ENCODE measurements at places on chromosomes 5 and 9.
A peak's percentile ranks its signal among the peaks of the same experiment; 100 is the strongest.

DNA sequence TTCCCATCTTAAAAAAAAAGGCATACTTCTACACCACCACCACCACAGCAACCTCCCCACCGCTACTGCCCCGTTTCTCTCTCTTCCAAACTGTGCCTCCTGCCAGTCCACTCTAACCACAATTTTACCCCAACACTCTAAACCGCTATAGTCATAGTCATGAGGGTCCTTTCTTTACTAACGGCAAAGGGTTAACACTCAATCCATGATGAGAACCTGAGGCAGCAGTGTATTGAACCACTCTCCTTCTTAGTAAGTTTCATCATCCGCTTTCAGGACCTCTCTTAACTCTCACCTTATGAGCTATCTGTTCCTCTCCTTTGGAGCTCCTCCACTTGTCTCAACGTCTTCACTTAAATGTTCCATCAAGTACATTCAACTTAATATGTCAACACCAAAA, 34.0 kb downstream of the IDNK start:
- DNase-seq, result no peak

DNA sequence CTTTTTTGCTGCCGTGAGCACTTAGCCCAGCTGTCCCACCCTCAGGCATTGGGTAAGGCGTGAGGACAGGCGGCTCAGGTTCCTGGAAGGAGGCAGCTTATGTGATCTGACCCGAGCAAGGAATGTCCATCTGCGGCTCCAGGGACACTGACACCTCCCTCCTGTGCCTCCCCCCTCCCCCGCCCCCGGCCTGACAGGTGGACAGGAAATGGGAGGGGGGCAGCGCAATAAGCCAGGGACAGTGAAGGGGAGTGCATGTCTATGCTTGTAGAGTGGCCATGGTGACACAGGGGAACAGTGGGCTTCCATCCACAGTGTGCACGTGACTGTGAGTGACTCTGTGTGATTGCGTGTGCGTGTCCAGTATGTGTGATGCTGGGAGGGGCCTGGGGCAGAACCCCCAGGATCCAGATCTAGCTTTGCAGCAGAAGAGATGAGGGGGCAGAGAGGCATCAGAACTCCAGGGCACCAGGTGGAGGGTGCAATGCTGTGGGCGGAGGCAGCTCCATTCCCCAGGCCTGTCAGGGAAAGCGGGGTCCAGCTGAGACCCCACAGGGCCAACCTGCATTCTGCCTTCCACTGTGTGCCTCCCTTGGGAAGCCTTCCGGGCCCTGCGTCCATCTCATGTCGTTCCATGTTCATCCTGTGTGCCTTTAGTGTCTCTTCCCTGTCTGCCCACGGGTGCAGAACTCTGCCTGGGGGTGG, 30.5 kb downstream of the CNTFR start:
- DNase-seq, result peak; percentile 91

GRCh38 chr9:105295201-105295550, 50.7 kb downstream of the SLC44A1 start:
- no peak for DNase-seq

DNA sequence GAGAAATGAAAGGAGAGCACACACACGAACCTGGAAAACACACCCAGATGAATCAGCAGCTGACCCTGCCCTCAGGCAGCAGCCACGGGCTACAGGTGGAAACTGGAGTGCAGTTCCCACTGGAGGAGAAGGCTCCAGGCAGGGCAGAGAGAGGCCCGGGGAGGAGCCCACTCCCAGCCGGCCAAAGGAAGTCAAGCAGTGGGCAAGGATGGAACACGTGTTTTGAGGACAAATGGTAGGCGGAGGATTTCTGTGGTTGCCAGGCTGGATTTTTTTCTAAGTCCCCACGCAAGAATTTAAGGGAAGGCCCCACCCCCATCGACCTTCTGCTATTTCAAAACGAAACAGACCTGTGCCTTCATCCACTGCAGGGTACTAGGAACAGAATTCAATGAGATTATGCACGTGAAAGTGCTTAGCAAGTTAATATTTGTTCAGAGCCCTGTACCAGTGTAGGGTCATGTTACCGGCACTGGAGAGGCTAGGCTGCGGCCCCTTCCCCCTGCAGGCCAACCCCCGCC, 6.8 kb downstream of the EPB41L4B start:
- DNase-seq, result no peak

GRCh38 chr5:76818844-76819831, at the start of gene F2RL1:
TSS of gene F2RL1 (plus strand) at chr5:76819030. CDS start at chr5:76819183, 153 bp downstream.
- peak; percentile 66 for DNase-seq

DNA sequence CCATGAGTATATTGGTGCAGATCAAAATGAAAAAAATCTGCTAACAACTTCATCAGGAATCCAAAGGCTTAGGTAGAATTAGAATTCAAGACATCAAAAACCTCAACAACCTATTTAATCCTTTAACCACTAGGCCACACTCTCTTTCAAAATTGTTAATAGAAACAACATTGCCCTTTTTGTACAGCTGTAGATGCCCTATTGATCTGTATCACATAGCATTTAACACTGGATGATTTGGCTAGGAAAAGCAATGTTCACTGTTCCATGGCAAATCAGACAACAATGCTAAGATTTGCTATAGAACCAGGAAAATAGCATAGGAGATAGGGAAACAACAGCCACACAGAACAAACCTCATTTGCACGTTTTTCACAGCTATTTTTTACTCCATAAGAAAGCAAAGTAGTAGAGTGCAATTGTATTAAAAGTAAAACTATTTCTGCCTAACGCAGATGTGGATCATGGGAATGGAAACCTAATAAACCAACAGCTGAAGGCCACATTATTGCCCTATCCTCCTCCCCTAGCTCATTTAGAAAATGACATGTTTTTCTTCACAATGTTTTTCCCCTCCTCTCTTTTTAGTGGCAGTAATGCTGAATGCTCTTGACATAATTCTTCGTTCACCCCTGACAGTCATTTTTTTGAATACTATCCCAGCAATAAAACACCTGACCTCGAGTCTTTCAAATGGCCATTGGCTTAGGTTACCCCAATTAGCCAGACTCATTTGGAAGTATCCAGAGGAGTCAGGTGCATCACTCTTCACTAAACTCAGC, 373.0 kb upstream of the CCNH start:
- DNase-seq, result no peak

DNA sequence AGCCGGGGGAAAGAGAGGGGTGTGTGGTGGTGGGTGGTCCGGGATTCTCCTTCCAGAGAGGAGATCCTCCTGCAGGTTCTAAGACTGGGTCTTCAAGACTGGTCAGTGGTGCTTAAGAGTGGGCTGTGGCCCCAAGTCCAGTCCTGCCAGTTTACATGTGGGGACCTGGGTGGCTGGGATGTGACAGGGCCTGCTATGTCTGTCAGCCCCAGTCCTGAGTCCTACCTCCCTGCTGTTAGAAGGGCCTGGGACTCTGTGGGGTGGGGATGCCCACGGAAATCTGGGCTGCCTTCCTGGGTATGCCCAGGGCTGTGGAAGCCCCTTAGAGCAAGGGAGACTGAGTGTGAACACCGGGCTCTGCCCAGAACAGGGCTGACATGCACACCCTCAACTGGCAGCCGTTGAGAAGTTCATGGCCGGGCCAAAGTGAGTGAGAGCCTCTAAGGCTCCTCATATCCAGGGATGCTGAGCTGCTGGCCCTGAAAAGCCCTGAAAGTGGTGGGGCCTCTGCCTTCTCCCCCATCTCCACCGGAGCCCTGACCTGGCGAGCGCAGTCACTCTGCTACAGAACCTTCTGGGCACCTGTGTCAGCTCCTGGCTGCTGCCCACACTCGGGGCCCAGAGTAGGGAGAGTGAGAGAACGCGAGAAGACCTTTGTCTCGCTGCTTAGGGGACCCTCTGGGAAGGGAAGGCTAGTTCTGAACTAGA, 1.7 kb downstream of the PHF2 start:
- DNase-seq, result no peak

DNA sequence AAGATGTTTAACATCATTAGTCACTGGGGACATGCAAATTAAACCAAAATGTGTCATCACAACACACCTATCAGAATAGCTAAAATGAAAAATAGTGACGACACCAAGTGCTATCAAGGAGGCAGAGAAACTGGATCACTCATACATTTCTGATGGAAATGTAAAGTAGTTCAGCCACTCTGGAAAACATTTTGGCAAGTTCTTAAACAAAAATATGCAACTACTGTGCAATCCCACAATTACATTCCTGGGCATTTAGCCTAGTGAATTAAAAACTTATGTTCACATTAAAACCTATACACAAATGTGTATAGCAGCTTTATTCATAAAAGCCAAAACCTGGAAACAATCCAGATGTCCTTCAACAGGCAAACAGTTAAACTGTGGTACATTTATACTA, 53.1 kb downstream of the SVEP1 start:
- no peak for DNase-seq

DNA sequence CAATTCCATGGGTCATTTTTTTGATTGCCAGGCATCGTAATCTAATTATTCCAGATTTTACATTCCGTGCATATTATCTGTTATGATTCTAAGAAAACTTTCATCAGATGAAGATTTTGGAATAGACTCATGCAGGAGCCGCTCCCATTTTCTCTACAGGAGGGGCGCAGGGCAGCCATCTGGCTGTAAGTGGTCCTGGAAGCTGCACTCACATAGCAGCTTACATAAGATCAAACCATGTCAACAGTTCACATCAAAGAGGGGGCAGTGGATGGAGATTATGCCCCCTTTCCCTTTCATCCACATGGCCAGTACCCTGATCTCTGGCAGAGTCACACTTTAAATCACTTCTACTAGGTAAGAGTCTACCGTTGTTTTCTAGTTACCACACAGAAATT, 73.3 kb upstream of the PCA3 start:
- DNase-seq, result peak; percentile 28

GRCh38 chr9:112422417-112423148, 42.7 kb downstream of the HSDL2 start:
- DNase-seq, result no peak

DNA sequence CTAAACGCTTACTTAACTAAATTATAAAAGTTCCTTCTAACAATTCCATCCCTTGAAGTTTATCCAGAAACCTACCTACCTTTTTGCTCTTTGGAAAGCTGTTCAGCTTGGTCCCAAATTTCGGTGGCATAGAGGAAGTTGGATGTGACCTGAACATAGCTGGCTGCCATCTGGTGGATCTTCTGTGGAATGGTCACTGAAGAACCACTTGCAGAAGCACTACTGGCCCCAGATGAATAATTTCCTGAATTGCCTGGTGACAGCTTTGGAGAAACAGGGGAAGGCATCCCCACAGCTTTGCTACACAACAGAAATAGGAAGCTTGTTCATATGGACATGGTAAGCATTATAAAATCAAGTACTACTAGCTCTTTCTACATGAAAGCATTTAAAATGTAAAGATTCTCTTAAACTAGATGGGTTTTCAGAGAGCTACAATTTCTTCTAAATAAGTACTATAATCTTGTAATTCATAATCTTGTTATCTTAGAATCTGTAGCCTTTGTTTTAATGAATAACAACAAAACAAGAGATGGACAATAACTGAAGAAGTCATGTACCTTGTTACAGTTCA, 9.9 kb downstream of the LEAP2 start:
- peak; percentile 41 for DNase-seq

- DNase-seq, result peak; percentile 65
Observed at GRCh38 chr5:16934123-16934522, 2.0 kb downstream of the MYO10 start.

DNA sequence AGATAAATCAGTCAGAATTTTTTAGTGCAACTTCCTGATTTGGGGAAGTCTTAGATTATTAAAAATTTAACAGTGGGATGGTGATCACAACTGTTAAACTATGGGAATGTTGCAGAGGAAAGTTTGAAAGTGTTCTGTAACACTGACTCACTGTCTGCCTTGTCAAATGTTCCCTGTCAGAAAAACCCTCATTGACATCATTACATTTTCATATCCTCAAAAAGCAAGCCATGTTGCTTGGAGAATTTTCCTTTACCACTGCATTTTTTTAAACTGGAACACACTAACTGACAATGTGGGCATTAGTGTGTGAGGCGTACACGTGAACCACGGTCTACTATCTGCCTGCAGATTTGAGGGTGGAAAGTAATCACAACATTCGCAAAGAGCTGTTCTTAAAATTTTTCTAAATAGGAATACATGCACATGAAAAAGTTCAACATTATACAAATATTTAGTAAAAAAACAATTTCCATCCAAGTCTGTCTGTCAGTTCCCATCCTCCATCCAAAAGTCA, 28.6 kb upstream of the IL7R start:
- DNase-seq, result no peak

DNA sequence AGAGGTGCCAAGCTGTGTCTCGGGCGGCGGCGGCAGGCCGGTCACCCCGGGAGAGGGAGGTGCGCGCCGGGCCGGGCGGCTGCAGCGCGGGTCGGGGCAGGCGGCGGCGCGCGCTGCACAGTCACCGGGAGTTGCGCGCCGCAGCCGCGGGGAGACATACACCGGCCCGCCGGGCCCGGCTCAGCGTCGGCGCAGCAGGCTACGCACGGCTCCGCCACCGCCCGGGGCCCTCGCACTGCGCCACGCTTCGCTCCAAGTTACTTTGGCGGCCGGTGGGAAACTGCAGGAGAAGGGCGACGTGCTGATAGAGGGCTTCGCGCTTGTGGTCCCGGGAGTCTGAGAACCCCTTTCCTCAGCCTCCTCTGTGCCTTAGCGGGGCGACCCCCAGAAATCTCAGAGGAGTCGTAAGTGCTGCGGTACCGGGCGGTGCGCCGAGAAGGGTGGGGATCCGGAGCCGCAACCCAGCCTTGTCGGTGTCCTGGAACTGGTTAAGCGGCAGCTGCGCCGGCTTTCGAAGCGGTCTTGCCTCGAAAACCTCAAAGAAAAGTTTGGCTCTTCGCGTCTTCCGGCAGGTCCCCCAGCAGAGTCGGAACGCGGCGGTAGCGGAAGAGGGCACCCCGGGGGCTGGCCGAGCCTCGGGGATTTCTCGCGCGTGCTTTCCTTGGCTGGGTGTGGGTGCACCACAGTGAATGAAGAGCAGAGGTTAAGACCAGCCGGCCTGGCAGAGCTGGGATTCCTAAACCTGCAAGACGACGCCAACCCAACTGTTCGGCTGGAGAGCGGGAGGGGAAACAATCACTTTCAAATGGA, at the start of gene EFNA5:
TSS of gene EFNA5 (minus strand) at position 6 of the 810 bp plus-strand sequence.
- peak; percentile 69 for DNase-seq

GRCh38 chr5:39427229-39427628, 2.4 kb upstream of the DAB2 start:
- no peak for DNase-seq

DNA sequence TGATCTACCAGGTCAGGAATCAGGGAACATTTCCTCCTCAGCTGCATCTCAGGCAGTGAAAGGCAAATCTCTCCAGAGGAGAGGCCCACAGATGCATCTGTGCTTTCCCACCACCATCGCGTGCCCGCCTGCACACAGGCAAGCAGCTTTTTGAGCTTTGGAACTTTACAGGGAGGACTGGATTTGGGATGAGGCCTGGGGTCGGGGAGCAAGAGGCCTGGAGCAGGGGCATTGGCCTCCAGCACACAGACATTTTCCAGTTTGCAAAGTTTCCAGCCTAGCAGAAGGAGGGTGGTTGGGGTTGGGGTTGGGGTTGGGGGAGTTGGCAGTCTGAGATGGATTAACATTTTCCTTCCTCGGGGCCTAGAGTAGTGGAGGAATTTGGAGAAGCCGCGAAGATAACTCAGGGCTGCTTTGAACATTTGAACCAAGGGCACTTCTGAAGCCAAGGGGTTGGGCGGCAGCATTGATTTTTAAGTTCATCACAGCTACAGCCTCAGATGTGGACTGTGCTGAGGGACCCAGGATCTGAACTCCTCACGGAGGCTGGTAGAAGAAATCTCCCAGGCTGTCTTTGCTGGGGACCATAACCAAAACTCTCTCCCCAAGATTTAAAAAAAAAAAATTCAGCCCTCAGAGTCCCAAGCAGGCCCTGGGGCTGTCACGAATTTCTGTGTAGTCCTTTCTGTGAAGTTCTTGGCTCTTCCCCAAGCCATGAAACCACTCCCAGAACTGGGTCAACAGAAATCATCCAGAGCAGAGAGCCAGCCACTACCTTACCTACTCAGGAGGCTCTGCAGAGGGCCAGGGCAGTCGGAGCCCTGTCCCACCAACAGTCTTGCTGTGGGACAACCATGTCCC, 25.6 kb downstream of the C5orf15 start:
- DNase-seq, result no peak
